Esophagus squamous epithelium (tissue), 5 donors: ENCODE measurements at places on chromosomes 11 and 22.

GRCh38 chr11:32149748-32150147 lies 58.9 kb downstream of the RCN1 start:
- DNase-seq = no peak

GRCh38 chr11:8222820-8223512 lies 40.7 kb downstream of the LMO1 start:
- no peak for DNase-seq

- no peak for DNase-seq
These were observed 31.6 kb upstream of the ARHGAP32 start for GRCh38 chr11:129223701-129224149.

- no peak for DNase-seq
These were observed 9.9 kb upstream of the NUP160 start for GRCh38 chr11:47857892-47858543.

- DNase-seq = no peak
These were observed 559 bp downstream of the MRTFA start for GRCh38 chr22:40635940-40636379.

GRCh38 chr11:125370561-125371389 lies 125.3 kb downstream of the FEZ1 start:
- DNase-seq = no peak

GRCh38 chr11:33636104-33636503 lies 64.5 kb downstream of the C11orf91 start:
- DNase-seq = no peak

GRCh38 chr11:9759519-9760192 lies 95.8 kb downstream of the SWAP70 start:
- peak; percentile 64 for DNase-seq

- DNase-seq = no peak
These were observed 2.9 kb downstream of the TSKU start for GRCh38 chr11:76786016-76786415.

DNA sequence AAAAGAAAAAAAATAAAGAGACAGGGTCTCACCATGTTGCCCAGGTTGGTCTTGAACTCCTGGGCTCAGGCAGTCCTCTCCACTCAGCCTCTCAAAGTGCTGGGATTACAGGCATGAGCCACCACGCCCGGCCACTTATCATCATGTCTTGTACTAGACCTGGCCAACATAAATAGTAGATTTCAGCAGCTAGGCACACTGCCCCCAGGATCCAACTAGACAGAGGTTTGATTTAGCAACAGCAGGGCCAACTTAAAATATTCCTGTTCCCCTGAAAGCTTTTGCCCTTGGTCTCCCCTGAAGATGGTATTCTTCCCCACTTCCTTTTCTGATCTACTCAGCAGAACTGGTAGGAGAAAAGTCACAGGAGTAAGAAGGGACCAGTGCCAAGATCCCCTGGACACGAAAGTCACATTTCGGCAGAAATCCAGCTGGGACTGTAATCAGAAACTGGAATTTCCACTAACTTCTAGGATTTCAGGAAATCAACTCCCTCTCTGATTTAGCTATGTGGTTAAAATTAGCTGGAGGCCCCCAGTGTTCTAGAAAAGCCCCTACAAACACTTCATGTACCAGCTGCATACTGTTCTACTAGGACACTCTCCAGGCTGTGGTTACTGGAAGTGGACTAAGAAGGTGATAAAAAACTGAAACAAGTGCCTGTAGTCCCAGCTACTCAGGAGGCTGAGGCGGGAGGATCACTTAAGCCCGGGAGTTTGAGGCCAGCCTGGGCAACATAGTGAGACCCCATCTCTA lies 8.9 kb upstream of the PPP2R1B start:
- no peak for DNase-seq

DNA sequence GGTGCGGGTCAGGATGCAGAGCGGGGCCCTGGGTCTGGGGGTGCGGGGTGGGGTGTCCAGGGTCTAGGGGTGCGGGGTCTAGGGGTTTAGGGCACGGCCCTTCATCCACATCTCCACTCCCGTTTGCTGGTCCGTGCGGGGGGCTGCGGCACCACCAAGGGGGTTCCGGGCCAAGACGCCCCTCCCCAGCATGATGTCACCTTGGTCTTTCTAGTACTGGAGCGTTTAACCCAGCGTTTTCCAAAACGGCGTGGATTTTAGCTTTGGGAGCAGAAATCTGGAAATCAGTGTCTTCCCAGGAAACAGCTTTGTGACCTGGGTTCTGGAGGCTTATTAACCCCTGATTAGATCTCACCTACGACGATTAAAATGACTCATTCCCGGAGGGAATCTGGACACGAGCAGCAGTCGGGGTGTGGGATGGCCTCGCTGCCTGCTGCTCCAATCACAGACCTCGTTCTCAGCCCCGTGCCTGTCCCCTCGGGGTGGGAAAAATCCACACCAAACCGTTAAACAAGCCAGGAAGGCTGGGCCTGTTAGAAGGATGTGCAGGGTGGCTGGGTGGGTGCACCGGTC lies 759 bp downstream of the AP2A2 start:
- DNase-seq = no peak

DNA sequence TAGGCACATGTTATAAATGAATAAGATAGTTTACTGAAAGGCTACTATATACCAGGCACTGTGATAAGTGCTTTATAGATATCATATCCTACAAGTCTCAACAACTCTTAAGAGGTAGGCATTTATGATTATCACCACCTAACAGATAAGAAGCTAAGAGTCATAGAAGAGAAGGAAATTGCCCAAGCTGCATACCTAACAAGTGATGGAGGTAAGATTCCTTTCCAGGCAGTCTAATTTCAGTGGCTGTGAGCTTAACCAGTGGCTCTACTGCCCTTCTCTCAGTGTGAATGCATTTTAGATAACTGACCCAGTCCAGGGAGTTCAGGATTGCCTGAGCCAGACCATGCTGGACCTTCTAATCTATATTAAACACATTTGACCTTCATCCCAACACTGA lies 39.2 kb downstream of the HEPHL1 start:
- DNase-seq = no peak

GRCh38 chr11:2537896-2538724 lies 93.3 kb downstream of the KCNQ1 start:
- DNase-seq = no peak

- DNase-seq = no peak
These were observed 590 bp upstream of the IFITM10 start for GRCh38 chr11:1750840-1751530.

- DNase-seq = no peak
These were observed 705 bp downstream of the UNC93B1 start for GRCh38 chr11:68002938-68003845.

DNA sequence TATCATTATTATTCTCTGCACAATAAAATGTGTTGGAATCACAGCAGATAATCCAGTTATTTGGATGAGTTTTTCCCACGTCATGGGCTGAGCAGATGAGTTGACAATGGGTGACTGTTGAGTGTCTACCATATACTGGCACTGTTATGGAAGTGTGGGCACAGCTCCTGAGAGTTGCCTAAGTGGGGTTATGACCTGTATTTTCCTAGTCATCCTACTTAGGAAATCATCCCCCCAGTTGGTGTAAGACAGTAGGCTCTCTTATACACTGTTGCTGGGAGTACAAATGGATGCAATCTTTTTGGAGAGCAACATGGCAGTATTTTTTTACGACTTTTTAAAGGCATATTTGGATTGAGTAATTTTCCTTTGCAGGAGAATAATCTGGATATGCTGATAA lies 66.4 kb downstream of the TRAF6 start:
- no peak for DNase-seq

DNA sequence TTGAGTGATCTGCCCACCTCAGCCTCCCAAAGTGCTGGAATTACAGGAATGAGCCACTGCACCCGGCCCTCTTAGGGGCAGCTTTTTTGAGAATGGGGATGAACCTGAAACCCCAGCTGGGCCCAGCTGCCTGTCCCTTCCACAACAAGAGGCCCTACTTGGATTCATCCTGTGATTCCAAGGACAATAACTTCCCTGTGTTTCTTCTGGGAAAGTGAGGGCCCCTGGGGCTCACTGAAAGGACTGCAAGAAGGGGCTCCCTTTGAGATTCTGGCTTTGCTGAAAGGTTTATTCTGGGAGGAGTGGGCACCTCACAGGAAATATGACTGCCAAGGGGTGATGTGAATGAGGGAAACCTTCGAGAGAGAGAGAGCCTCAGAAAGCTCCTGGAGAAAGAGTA lies 12.3 kb upstream of the GNAZ start:
- DNase-seq = no peak

DNA sequence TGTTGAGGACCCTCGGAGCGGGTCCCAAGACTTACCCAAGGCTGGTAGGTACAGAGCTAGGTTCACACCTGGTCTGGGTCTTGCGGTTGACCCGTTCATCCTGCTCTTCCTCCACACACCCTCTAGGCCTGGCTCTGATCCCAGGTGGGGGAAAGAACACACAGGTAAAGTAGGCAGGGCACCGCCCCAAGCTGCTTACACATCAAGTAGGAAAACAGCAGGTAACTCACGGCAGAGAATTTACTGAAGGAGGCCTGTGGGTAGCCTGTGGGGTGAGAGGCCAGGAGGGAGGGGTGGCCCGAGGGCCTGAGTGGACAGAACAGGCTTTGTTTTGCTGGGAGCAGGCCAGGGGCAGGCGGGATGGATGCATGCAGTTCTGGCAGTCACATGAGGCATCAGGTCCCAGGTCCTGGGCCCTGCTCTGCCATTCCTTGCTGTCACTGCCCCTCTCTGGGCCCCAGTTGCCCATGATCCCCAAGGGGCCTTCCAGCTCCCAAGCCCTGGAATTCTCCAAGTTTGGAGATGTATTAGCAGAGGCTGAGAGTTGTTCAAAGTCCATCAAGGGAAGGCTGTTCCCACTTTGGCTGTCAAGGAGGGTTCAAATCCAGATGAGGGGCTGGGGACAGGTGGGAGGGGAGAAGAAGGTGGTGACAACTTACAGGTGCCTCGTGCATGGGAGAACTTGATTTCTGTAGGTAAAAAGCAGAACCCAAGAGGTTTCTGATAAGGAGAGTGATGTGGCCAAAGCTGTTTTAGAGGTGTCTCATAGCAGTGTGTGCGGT lies 5.7 kb downstream of the TSKU start:
- DNase-seq = no peak

DNA sequence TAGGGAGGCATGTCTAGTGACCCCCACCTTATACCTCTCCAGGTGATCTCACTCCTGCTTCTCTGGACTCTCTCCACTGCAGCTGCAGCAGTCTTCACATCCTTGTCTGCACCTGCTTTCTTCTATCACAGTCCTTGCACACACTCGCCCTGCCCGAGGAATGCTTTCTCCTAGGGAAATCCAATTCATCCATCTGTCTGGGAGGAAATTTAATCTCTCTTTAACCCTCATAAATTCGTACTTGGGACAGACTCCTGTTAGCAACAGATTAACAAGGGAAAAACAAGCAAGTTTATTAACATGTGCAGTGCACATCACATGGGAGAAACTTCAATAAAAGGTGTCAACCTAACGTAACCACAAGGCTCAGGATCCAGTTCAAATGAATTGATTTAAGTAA lies 11.3 kb upstream of the RCN1 start:
- no peak for DNase-seq

DNA sequence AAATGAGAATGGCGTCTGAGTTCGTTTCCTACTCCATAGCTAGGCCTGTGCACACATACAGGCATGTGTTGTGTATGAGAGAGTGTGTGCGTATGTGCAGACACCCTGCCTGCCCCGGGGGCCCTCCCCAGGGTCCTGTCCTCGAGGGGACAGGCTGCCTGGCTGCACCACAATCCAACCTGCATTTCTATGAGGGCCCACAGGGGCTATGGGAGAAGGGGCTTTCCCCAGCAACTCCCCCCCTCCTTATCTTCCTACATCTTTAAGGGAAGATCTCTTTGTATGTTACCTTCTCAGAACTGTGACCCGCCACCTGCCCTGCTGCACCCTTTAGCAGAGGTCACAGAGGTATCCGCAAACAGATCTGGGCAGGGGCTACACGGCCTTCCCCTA lies 14.9 kb downstream of the ADORA2A start:
- DNase-seq = no peak

DNA sequence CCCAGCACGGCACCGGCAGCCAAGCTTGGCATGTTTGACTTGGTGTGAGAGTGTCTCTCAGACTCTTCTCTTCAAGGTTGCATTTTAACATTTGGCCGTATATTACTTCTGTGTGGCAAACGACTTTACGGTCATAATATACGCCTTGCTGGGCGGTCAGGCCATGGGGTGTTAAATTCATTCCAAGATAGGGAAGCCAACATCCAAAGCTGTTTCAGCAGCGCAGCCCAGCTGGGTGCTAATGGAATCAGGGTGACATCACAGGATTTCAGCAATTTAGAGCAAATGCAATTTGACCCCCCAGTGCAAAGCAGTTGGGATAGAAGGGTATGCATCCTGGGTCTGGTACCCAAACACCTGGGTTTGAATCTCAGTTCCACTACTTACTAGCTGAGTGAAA lies 16.7 kb upstream of the MYH9 start:
- DNase-seq = no peak

DNA sequence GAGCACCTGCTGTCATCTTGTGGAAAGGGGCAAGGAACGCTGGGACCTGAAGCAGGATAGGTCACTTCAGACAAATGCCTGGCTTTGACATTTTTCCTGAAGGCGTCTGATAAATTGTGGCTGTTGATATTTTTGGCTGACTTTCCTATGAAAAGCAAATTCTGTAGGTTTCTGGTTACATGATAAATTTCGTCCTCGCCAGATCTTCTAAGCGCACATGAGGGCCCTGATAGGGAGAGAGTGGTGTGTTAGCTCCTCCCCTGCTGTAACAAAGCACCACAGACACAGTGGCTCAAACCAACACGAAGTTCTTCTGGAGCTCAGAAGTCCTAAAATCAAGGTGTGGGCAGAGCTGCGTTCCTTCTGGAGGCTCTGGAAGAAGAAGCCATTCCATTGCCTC lies 19.6 kb downstream of the APOL4 start:
- no peak for DNase-seq

DNA sequence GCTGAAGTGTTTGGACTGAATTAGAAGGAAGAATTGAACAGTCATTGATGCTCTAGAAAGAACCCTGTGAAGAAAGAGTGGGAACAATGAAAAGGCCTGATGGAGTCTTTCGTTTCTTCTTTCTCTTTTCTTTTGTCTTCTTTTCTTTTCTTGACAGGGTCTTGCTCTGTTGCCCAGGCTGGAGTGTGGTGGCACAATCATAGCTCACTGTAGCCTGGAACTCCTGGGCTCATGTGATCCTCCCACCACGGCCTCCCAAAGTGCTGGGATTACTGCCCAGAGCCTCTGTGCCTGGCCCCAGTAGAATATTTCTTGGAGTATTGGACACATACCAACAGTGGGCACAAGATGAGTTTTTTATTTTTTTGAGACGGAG lies 1.1 kb downstream of the FEN1 start:
- no peak for DNase-seq

GRCh38 chr22:47002692-47003091 lies 240.2 kb downstream of the TBC1D22A start:
- DNase-seq = no peak
